B cell (primary cell): ENCODE measurements at places on chromosomes 2 and 18.

GRCh38 chr2:179275253-179276012 lies 10.8 kb upstream of the SESTD1 start:
- DNase-seq = no peak

GRCh38 chr2:42106257-42106816 lies 58.5 kb downstream of the PKDCC start:
- no peak for DNase-seq

- no peak for DNase-seq
These were observed 110.2 kb downstream of the ABCA12 start for GRCh38 chr2:215028231-215028630.

- no peak for DNase-seq
These were observed 25.3 kb upstream of the RFX8 start for GRCh38 chr2:101500180-101500579.
